ENCODE measurements at places on chromosomes 16 and 17.

DNA sequence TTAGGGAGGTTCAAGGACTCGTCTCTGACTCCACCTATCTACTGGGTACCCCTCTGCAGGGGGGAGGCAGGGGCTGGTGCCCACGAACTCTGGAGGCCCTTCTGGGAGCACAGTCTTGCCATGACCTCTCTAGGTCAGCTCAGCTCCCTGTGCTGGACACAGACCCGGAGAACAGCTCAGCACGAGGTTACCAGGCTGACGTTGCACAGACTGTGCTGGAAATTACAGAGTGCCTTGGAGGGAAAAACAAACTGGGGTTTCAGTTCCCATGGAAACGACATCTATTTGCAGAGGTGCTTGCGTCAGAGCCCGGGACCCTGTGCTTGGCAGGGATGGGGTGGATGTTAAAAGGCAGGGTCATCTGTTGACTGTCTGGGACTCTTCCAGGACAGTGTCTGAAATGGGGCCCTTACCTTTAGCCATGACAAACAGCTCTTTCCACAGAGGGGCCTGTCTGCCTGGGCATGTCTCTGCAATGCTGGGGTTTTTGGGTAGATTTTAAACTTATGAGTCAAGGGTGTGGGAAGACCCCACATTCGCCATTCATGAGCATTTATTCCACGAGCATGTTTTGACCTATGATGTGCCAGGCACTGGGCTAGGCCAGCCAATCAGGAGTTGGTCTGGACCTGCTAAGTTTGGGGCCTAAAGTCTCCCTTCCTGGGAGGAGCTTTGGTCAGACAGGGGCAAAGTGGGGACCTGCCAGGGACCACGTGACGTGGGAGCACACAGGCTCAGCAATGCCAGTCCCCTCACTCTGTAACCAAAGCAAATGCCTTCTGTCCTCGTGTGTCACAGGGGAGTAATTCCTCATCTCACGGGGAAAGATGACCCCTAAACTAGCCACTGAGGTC lies 22.5 kb downstream of the CCR7 start:
- H3K4me3 ChIP-seq = no peak overlapping the region
- peaks cover 2% of the 10 kb centered on the region for H3K36me3 ChIP-seq
- H3K27ac ChIP-seq = no peak overlapping the region
- peaks cover 41% of the 10 kb centered on the region for H3K27me3 ChIP-seq

DNA sequence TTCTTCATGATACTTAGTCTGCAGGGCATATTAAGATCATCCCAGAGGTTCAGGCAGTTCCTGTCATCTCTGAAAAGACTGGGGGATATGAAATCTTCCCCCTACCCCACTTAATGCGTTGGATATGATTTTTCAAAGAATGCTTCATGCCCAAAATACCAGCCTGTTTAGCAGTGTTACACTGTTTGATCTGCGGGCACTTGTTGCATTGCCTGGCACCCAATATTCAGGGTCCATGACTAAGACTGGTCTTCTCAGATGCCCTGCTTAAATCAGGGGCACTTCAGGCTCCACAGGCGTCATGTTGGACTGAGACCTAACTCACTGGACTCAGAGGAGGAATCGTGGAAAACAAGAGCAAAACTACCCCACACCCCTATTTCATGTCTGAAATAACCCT lies 6.4 kb upstream of the RASL10B start:
- DNase-seq = no peak
- H3K27ac ChIP-seq = no peak overlapping the region
- no peaks in the 10 kb centered on the region for H3K4me1 ChIP-seq
- peaks cover 43% of the 10 kb centered on the region for H3K36me3 ChIP-seq
- no peaks in the 10 kb centered on the region for H3K27me3 ChIP-seq

GRCh38 chr17:69539781-69540319 lies 125.4 kb downstream of the MAP2K6 start:
- no peak overlapping the region for H3K27ac ChIP-seq
- no peaks in the 10 kb centered on the region for H3K27me3 ChIP-seq
- H3K36me3 ChIP-seq = no peaks in the 10 kb centered on the region
- no peak overlapping the region for H3K4me3 ChIP-seq

GRCh38 chr17:57467226-57467625 lies 210.9 kb downstream of the MSI2 start:
- no peak for DNase-seq
- peaks cover 10% of the 10 kb centered on the region for H3K36me3 ChIP-seq
- H3K27ac ChIP-seq = no peak overlapping the region
- peaks cover 24% of the 10 kb centered on the region for H3K4me1 ChIP-seq
